ENCODE measurements at places on chromosomes 6 and 20.

DNA sequence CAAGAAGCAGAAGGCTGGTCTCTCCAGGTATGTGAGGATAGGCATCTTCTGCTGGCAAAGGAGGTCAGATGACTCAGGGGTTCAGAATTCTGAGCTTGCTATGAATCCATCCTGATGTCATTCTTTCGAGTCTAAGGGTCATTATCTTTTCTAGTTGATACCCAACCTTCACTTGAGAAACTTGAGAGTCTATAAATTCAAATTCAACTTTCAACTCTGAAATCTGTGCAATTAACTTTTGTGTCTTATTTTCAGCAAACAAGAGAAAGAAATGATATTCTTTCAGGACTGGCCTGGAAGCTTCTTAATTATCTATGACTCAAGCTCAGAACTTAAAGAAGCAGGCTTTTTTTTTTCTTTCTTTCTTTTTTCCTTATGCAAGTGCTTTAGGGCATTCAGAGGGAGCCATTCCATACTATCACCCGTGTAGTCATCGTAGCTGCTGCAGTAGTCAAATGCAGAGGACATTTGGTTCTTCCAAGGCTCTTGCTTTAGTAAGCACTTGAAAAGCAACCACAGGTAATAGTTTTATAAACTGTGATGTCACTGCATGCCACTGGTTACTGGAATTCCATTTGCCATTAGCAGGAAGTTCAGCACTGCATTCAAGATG, 93.0 kb downstream of the ADTRP start:
- no peak for DNase-seq

- DNase-seq, result no peak
These were observed 760 bp downstream of the C6orf132 start for GRCh38 chr6:42141603-42142117.

DNA sequence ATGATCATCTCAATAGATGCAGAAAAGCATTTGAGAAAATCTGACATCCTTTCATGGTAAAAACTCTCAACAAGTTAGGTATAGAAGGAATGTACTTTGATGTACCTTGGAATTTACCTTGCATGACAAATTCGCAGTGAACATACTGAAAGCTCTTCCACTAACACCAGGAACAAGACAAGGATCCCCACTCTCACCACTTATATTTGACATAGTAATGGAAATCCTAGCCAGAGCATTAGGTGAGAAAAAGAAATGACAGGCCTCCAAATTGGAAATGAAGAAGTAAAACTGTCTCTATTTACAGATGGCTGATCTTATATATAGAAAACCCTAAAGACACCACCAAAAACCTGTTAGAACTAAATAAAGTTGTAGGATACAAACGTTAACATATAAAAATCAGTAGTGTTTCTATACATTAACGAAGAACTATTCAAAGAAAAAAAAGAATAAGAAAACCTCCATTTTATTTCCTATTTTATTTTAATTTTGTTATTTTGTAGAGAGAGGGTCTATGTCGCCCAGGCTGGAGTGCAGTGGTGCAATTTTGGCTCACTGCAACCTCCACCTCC, 26.9 kb downstream of the PCNA start:
- DNase-seq, result no peak

- DNase-seq, result no peak
These were observed 9.9 kb downstream of the HAO1 start for GRCh38 chr20:7930343-7930742.

GRCh38 chr20:20744170-20744725, 31.8 kb upstream of the RALGAPA2 start:
- no peak for DNase-seq

DNA sequence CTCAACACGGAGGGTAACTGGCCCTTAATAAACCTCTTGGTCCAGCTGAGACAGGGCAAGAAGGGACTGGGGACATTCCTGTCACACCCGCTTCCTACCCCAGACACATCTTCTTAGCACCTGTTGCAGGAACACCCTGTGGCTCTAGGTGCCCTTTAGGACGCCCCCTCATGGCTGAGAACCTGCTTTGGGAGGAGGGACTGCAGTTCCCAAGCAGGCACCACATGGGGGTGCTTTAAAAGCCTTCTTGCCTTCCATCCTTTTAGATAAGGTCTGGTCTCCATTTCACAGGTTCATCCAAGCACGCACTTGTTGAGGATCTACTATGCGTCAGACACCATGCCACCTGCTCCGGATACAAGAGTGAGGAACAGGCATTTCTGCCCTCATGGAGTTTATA, 26.6 kb downstream of the NSFL1C start:
- DNase-seq, result no peak

DNA sequence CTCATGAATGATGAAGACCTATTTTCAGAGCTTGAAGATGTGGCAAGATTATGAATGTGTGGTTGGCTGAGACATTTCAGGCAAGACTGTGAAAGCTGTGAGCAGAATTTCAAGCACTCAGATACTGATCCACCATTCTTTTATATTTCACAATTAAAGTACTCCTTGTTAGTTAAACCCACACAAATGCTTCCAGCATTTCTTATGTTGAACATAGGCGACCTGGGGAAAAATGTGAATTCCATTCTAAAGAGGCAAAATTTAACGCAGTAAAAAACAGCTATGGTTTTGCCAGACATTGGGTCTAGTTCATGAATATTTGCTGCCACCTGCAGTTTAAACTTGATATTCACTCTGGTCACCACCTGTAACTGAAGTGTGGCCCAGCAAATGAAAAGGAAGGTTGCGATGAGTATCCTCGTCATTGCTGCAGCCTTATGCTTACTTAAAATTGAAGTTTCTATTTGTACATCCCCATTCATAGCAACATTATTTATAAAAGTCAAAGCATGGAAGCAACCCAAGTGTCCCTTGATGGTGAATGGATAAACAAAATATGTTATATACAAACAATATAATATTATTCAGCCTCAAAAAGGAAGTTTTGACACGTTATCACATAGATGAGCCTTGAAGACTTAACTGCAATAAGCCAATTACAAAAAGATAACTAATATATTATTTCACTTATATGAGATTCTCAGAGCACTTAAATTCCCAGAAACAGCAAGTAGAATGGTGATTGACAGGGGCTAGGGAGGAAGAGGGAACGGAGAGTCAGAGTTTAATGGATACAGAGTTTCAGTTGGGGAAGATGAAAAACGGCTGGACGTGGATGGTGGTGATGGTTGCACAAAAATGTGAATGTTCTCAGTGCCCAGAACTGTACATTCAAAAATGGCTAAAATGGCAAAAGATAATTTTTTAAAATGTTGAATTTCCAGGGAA, 32.4 kb upstream of the FAM184A start:
- no peak for DNase-seq

- no peak for DNase-seq
These were observed 1.6 kb downstream of the CPXM1 start for GRCh38 chr20:2798814-2799213.

- no peak for DNase-seq
These were observed 1.5 kb downstream of the AGER start for GRCh38 chr6:32182555-32182981.

DNA sequence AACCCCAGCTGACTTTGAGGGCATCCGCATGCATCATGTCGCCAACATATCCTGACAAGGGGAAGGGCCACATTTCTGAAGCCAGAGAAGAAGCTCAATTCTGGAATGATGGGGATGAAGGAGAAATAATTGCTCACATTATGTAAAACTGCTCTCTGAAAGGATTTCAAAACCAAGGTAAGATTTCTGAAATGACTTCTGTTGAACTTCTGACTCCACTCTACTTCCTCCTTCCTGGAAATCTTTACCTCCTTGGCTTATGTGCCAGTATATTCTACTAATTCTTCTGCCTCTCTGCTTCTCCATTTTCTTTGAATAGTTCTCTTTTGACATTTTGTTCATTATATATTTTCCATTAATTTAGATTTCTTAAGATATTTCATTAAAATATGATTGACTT, 31.9 kb downstream of the HLA-DPB1 start:
- DNase-seq, result no peak

DNA sequence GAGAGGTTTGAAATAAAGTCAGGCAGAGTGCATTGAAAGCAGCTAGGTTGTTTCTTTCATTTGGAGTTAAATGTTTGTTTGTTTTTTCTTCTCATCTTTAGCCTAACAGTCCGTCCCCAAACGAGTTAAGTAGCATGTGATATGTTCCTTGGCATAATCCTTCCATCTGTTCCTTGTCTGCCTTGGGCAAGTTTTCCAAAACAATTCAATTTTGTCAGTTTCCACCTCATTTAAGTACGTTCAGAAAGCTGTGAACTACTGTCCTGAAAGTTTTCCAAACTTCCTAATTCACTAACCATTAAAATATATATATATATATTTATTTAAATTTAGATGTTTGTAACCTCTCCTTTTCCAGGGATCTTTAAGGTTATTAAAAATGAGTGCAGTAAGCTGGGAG, 61.8 kb upstream of the HDAC2 start:
- DNase-seq, result no peak

DNA sequence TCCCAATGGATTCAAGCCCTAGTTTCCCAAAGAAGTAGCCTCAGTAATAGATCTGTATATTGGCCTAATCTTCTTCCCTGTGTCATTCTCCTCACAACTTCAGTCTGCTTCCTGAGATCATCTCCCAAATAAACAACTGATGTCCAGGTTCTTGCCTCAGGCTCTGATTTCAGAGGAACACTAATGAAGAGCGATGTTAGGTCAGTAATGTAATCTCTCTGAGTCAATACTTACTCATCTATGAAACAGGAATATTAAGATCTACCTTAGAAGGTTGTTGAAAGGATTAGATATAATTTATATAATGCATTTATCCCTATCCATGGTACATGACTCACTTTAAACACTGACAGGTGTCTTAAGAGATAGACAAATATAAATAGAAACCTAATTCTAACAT, 246.0 kb upstream of the FLRT3 start:
- DNase-seq, result no peak

- peak; percentile 57 for DNase-seq
These were observed 3.4 kb upstream of the MICAL1 start for GRCh38 chr6:109458774-109459531.

DNA sequence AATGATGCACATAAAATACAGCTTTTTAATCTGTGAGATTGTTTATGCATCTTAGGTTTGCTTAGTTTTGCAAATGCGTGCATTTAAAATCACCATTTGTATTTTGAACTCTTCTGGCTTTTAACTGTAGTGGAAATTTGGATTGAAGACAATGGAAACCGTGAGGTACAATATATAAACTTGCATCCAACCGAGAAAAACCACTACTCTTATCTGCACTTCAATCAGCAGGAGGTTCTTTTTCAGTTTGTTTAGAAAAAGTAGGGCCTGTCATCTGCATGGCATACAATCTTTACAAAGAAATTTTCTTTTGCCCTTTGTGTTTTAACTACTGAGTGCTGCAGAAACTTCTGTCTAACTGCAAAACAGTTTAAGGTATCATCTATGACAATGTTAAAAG, 132.8 kb downstream of the LAMA2 start:
- DNase-seq, result no peak

DNA sequence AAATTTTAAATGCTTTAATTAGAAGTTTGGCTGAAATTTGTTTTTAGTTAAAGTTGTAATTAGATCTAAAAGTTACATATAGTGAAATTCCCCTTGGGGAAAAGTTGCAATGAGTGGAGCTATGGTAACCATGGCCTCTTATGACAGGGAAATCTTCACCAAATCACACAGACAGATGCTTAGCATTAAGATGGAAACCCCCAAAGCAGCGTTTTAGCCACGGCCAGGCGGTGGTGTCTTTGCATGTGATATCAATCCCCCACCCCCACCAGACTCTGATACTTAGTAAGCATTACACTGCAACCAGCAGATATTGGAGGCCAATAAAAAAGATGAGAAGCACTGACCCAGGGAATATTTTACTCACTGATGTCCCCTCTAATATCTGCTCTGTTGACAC, 75.7 kb downstream of the REPS1 start:
- DNase-seq, result no peak

DNA sequence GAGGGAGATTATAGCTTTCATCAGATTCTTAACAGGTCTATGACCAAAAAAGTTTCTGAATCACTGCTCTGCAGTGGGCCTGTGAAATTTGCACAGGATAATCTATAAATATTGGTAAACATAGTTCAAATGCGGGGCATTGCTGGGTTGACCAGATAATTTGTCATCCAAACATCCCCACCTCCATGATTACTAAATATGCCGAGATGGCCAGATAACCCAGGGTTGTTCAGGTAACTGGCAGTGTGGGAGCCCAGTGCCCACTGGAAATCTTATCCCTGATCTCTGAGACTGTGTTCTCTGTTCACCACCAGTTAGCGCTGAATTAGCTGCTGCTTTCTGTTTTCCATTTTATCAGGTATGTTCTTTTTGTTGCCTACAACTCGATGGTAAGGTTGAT, 21.4 kb downstream of the PTK7 start:
- DNase-seq, result no peak

GRCh38 chr20:57970856-57971255, 257.6 kb downstream of the ANKRD60 start:
- no peak for DNase-seq

GRCh38 chr6:62819640-62820039, 391.6 kb upstream of the FKBP1C start:
- DNase-seq, result no peak

GRCh38 chr20:11792568-11792953, 125.1 kb upstream of the BTBD3 start:
- DNase-seq, result no peak

DNA sequence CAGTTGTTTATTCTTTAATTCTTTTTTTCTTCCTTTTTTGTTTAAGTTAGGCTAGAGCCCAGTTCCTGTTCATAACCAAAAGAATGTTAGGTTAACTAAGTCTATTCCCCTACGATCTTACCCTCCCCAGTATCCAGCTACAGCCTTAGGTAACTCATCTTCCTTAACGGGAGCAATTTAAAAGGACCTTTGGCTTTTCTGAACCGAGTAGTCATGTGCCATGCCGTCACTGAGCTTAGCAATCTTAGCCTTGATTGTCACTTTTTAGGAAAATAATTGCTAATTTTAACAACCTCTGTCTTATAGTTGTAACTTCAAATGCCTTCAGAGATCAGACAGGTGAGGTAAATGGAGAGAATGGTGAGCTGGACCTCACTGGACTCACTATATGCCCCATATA, 6.2 kb downstream of the METTL24 start:
- no peak for DNase-seq

GRCh38 chr6:33620856-33621710, at the start of gene ITPR3:
ITPR3 (plus strand) TSS chr6:33621322; CDS start chr6:33621603, 281 bp downstream.
- DNase-seq, result peak; percentile 72

GRCh38 chr20:16166737-16167136, 406.5 kb downstream of the KIF16B start:
- DNase-seq, result no peak

- no peak for DNase-seq
These were observed 4.3 kb downstream of the ATP5F1E start for GRCh38 chr20:59027741-59028320.

DNA sequence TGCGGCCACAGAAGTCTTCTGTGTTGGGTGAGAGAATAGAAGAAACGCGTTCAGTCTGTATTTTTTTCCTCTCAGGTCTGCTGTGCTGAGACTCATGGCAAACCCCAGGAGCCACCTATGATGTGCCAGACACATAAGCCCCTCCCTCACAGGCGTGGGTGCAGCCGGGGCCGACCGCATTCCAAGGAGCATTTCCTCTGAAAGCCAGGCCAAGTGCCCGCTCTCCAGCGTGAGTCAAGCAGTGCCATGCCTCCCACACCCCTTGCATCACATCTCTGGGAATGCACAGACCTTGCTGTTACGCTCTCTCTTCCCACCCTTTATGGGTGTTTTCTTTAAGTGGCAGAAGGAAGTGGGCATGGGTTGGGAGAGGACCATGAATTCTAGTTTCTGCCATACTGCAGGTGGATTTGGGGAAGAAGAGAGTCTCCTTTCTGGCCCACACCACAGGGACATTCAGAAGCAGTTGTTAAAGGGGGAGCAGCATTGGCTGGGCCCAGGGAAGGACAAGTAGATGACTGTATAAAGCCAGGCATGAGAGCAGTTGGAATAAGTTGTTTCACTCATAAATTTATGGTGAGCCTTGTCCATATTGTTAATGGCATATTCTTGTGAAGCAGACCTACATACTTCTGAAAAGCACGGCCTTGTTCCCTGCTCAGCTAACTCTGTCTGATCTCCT, 37.1 kb upstream of the TFAP2A start:
- no peak for DNase-seq

Data from NK-92 treated with Interleukin-12 subunit alpha and Interleukin-12 subunit beta, amount 100 ng/mL, for 24 hours (cell line).